CD4-positive, alpha-beta T cell treated with Interleukin-17A for 1 hour (primary cell): ENCODE measurements at places on chromosomes 3 and 15.

DNA sequence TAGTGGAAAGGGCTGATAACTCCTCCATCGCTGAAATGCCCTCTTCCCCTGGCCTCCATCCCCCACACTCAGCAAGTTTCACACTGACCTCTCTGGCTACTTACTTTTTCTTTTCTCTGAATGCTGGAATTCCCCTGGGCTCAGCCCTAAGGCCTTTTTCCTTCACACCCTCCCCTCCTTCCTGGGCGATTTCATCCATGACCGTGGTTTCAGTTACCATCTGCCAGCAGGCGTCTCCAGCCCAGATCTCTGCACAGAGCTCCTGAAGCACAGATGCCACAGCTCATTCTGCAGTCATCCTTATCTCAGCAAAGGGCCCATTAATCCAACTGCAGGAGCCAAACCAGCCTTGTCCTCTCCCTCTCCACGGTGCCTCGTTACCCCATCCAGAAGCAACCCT is 114.0 kb downstream of the RFTN1 start:
- no peak for DNase-seq

GRCh38 chr3:82114589-82114988 is 353.1 kb upstream of the GBE1 start:
- DNase-seq = no peak

DNA sequence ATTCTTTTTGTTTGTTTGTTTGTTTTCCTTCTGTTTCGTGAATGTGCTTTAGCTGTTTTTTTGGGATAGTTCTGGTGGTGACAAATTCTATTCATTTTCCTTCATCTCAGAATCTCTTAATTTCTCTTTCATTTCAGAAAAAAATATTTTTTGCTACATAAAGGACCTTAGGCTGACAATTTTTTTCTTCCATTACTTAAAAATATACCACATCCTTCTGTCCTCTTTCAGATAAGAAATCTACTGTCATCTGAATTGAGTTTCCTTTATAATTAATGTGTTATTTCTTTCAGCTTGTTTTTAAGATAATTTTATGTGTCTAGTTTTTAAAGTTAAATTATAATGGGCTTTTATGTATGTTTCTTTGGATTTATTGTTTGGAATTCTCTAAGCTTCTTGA is 47.6 kb downstream of the IL16 start:
- DNase-seq = no peak

- DNase-seq = no peak
Observed at GRCh38 chr3:23253214-23253613, 50.1 kb downstream of the UBE2E2 start.

- DNase-seq = no peak
Observed at GRCh38 chr3:69710153-69710977, 28.9 kb upstream of the MITF start.

DNA sequence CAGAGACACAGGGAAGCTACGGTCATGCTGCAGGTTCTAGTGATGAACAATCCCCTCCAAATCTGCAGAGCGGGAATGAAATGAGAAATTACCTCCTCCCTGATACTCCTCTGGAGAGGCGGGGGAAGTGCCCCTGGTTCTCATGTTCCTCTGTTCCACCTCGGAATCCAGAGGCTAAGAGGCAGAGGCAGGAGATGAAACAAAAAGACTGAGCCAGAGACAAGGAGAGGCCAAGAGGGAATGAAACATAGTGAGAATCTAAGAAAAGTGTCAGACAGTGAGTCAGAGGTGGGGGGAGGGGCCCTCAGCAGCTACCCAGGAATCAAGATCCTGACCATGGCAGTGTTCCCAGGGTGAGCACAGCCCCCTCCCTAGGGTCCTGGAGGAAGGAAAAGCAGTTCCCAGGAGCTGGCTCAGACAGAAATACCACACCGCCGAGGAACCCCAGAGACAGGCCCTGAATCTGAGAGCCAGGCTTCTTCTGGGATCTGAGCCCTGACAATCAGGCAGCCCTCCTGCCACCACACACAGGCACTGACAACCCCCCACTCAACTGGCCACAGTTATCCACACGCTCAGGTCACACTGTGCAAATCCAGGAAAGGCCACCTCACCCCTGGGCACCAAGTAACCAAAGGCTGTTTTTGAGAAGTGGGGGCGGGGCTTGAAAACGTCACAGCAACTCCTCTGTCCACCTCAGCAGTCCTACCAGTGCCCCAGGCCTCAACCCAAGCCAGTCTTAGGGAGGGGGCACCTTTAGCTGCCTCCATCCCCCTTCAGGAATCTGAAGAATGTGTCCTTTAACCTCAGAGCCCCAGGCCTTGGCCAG is 2.4 kb downstream of the CSRNP1 start:
- peak; percentile 52 for DNase-seq

DNA sequence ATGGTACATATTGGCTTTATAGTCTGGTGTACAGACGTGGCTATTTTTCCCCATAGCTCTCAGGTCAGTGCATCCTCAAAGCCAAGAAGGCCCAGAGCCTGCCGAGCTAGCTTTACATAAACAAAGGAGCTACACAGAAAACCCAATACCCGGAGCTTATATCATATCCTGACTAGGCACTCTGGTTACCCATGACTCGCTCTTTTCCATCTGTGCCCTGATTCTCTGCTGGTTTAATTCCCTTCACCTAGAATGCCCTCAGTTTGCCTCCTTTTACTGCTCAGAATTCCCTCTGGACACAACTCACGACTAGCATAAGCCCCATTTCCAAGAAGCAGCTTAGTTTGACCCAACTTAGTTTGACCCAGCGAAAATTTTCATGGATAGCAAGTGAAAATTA is 110.8 kb downstream of the TIGIT start:
- DNase-seq = no peak

- DNase-seq = no peak
Observed at GRCh38 chr3:23942546-23942945, 2.5 kb upstream of the NR1D2 start.

GRCh38 chr15:35281515-35281914 is 196.4 kb upstream of the NANOGP8 start:
- no peak for DNase-seq

- no peak for DNase-seq
Observed at GRCh38 chr3:151452841-151453240, 8.0 kb downstream of the IGSF10 start.

DNA sequence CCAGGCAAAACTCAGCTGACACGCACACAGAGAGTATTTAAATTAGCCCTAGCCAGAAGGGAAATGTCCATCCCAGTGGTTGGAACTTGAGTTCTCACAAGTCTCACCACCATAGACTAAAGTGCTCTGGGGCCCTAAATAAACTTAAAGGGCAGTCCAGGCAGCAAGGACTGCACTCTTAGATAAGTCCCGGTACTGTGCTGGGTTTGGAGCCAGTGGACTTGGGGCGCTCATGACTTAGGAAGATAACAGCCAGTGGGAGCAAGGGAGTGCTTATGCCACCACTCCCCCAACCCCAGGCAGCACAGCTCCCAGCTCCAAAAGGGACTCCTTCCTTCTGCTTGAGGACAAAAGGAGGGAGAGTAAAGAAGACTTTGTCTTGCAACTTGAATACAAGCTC is 319.5 kb upstream of the GPR149 start:
- no peak for DNase-seq

DNA sequence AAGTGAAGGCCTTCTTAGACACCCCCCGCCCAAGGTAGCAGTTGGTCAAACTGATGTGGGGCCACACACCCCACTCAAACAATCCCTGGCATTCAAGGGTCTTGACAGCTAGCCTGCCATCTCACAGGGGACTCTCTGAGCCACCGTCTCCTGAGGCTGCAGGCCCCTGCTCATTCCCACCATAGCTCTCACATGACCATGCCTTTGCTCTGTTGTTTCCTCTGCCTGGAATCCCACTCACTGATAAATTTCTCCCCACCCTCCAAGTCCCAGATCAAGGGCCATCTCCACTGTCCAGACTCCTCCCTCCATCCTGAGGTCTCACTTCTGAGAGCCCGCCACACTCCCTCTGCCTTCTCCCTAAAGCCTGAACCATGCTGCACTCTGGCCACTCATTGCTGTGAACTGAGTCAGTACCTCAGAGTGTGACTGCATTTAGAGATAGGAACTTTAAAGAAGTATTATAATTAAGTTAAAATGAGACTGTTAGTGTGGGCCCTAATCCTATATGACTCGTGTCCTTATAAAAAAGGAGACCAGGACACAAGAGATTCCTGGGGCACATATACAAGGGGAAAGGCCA is 10.0 kb downstream of the WNT7A start:
- no peak for DNase-seq

- no peak for DNase-seq
Observed at GRCh38 chr3:83498361-83499016, 1460.3 kb upstream of the CADM2 start.

DNA sequence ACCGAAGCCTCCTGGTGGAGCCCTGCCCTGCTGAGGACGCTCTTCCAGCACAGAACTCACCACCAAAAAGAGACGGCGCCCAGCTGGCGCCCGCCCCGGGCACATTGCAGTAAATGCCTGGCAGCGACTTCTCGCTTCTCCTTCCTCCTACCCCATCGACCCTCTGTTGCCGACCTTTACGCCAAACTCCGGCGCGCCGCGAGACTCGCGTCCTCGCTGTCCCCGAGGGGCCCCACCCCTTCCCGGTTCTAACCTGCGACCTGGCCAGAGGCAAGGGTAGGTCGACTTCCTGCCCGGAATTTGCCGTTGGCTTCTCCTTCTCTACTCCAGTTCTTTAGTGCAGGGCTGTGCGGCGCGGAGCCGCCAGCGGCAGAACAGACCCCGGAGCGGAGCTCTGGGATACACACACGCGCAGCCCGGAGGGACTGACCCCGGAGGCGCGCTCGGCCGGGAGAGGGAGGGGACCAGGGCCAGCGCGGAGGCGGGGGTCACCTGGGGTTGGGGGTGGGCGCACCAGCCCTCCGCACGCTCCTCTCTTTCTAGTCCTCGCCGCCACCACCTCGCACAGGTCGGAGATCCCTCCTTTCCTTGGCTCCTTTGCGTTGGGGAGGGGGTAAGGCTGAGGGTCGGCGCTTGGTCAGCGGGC is 226.6 kb upstream of the AZI2 start:
- DNase-seq = no peak

- peak; percentile 11 for DNase-seq
Observed at GRCh38 chr3:184637705-184638104, 74.2 kb downstream of the MAGEF1 start.

DNA sequence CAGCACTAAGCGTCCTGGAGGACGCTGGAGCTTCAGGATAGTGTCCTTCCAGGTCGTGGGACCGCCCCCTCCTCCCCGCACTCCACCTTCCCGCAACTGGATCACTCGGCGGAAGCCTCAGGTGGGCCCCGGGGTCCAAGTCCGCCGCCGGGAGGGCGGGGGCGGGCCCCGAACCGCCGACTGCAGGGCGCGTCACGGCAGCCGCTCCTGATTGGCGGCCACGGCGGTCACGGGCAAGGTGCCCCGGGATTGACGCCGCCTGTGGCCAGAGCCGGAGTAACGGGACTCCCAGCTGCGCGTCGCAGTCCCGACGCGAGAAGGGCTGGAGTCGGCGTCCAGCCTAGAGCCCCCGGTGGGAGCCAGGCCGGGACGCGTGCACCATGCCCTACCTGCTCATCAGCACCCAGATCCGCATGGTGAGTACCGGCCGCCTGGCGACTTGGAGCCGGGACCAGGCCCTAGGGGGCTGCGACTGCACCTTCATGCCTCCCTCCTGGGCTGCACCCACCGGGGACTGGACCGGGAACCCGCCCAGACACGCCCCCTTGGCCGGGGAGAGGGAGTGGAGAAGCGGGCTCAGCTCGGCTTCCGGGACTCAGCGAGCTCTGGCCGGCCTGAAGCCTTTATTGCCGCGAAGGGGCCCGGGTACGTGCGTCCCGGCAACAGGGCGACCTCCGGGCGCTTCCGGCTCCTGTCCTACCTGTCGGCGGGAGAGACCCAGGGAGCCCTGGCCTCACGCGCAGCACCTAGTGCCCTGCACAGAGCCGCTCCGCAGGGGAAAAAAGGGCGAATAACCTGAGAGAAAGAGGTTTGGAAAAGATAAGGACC is at the start of gene GCHFR:
GCHFR (plus strand) TSS at position 268 of the 828 bp plus-strand sequence; CDS start at position 381, 113 bp downstream.
- DNase-seq = peak; percentile 71

GRCh38 chr3:193295985-193296384 is 55.0 kb downstream of the PLAAT1 start:
- no peak for DNase-seq

GRCh38 chr3:133426721-133427120 is 26.9 kb downstream of the BFSP2 start:
- no peak for DNase-seq

DNA sequence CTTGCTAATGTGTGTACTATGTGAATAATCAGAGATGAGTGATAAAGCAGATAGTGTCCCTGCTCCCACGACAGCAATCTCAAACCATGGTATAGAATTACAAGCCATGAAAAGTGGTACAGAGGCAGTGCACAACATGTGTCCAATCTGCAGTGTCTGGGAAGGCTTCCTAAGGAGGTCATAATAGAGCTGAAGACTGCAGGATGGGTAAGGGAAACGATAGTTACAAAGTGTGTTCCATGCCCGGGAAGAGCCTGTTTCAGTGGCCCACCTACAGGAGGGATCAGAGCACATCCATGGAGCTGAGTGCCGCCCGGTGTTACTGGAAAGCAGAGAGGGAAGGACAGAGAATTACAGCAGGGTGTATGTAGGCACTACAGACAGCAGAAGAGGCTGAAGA is 48.9 kb downstream of the PAK2 start:
- DNase-seq = no peak

DNA sequence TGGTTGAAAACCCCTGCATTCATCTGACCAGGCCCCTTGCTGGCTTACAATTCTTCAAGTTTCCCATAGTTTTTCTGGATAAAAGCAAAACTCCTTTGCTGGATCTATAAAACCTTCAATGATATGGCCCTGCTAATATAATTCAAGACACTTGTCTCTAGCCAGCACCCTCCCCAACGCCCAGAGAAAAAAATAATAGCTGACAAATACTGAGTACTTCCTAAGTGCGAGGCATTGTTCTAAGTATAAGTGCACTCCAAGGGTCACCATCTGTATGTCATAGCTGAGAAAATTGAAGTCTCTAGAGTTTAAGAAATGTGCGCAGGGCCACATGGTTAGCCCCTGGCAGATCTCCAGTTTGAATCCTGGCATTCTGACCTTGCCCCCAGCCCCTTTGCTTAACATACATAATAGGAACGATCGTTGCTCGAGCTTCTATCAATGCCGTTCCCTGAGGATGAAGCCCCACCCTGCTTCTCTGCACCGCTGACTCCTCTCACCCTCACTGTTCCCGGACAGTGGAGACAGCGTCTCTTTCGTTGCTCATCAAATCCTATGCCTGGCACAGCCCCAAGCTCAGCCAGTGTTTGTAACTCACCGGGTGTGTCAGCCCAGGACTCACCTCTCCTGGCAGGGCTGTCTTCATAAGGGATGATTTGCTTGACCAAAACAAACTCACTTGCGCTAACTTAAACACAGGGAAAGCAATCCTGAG is 377.1 kb upstream of the PROK2 start:
- DNase-seq = no peak

DNA sequence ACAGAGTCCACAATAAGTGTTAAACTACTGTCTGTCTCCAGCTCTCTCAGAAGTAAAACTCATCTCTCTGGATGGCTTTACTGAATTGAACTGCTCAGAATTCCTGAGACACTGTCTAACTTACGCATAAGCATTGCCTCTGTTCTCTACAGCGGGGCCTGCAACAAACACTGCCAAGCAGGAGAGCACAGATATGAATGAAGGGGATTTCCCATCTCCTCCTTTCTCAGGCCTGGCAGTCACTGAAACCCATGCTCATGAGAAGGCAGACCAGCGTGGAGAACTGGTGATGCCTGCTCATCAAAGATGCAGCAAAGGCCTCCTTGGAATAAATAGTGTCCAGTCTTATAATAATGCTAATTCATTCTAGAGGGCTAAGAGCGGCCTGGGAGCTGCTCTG is 10.3 kb downstream of the RASGRP1 start:
- DNase-seq = peak; percentile 60

- DNase-seq = no peak
Observed at GRCh38 chr3:27671101-27671500, 51.0 kb downstream of the EOMES start.
